Mesenteric fat pad (tissue), 1 donor: ENCODE measurements at places on chromosomes 2 and 18. TPM values are rescaled to one million over a fixed set of nuclear protein-coding genes. Genes with fewer than 3 reads are reported as not detected.

Gene SERPINB10
- not detected for total RNA-seq

Gene MROH2A
- not detected for total RNA-seq

Gene GORASP2
- total RNA-seq, result 78.2 TPM

Gene PRKAG3
- total RNA-seq, result not detected

Gene PDE11A
- 1.00 TPM for total RNA-seq

Gene EPC2
- total RNA-seq, result 29.0 TPM

Gene EHD3
- 2.4 TPM for total RNA-seq

Gene MAP3K19
- not detected for total RNA-seq

DNA sequence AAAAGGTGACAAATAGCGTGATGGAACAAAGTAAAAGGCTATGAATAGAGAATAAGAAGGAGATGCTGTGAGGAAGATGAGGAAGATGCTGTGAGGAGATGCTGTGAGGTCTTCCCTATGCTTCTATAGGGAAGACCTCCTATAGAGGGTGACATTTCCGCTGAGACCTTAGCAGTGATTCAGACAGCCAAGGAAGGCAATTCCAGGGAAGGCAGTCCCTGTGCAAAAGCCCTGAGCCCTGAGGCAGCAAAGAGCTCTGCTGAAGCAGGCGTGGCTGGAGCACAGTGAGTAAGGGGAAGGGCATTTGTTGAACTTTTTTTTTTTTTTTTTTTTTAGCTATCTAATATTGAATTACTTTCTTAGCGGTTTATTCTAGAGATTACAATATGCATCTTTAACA is 142.7 kb upstream of the FOSL2 start:
- DNase-seq, result no peak

DNA sequence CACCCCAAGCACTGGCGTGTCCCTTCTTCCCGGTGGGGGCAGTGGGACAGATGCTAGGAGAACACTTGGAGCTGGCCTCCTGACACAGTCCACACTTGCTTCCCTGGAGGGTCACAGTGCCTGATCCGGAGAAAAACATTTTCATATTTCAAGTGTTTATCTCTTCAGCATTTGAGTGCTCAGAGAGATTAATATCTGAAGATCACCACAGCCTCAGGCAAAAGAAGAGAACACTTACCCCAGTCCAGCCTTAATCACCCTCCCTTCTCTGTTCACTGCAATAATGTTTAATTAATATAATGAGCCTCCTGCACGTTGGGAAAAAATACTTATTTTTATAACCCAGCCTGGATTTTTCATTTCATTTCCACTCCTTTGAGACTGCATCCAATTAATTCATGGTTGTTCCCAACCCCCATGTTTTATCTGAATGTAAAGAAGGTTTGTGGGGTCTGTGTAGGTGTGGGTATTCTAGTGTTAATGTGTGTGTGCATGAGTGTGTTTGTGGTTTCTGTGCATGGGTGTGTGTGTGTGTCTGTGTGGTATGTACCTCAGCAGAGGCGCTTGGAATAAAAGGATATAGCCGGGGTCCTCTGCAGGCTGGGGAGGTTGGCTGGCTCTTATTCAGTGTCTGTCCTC is 72.1 kb downstream of the NRP2 start:
- DNase-seq, result no peak

DNA sequence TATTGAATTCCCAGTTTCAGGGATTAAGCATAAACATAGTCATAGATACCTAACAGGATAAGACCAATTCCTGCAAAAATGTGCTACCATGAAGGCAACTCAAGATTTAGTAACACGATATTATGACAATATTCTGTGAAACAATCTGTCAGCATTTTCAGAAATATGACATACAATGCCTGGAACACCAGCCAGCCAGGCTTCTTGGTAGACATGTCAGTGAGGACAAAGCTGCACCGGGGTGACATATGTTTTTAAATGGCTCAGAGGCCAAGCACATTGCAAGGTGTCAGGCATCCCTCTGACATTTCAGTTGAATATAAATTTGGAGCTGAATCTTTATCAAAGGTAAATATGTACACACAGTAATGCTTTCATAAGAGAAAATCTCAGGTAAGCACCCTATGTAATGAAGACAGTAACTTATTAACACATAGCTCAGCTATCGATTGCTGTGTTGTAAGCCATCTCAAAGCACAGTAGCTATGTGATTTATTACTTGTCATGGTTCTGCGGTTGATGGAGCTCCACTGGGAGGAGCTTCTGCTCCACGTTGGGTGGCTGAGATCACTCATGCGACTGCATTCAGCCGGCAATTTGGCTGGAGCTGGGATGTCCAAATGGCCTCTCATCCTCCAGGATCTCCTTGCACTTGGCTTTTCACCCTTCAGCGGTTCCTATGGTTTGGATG is 31.9 kb upstream of the EML6 start:
- DNase-seq, result no peak

DNA sequence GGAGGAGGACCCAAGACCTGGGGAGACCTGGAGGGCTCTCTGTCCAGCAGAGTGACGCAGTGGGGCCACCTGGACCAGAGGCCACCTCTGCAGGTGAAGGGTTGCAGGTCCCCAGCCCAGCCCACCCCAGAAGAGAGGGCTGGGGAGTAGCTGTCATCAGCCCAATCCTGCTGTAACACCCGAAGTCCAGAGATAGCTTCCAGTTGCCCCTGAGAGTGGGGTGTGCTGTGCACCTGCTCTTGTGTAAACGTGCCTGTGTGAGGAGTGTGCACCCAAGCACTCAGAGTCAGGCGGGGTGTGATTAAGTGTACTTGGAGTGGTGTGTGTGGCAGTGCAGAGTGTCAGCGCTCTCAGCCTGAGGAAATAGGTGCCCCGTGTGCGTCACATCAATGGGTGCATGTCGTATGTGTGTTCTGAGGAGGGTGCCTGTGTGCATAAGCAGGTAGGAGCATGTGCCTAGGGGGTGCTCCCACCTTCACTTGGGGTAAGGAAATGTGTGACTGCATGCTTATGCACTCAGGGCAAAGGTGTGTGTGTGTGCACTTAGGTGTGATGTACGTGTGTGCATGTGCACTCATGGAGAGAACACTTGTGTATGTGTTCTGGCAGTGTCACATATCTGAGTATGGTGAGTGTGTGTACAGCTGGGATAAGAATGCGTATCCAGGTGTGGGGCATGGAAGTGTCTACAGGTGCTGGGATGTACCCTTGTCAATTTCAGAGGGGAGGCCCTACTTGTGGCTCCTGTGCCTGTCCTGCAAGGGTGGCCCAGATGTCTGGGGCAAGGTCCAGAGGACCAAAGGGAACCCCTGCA is 672 bp downstream of the ATP6V1B1 start:
- DNase-seq, result peak; percentile 65

GRCh38 chr2:59449274-59449673 is 1104.2 kb downstream of the BCL11A start:
- no peak for DNase-seq

DNA sequence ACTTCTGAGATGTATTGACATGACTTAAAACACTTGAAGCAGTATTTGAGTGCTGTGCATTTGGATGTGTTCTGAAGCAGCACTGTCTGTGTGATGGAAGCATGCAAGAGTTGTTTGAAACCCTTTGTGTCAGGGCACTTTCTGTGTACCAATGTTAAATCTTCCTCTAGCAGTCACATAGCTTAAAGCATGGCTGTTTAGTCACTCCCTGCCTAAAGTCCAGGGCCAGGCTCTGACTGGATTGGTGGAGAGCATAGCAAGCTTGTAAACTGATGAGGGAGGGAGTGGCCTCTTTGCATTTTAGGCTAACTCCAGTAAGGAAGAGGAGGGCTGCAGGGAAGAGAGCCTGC is 73.5 kb downstream of the MYO1B start:
- no peak for DNase-seq

GRCh38 chr2:132559326-132559725 is 110.7 kb downstream of the LYPD1 start:
- DNase-seq, result no peak

- no peak for DNase-seq
These were observed 82.6 kb upstream of the TANK start for GRCh38 chr2:161077367-161078210.

GRCh38 chr2:119692954-119693353 is 14.0 kb downstream of the TMEM177 start:
- no peak for DNase-seq

GRCh38 chr18:77108001-77108692 is 24.4 kb downstream of the MBP start:
- DNase-seq, result no peak

DNA sequence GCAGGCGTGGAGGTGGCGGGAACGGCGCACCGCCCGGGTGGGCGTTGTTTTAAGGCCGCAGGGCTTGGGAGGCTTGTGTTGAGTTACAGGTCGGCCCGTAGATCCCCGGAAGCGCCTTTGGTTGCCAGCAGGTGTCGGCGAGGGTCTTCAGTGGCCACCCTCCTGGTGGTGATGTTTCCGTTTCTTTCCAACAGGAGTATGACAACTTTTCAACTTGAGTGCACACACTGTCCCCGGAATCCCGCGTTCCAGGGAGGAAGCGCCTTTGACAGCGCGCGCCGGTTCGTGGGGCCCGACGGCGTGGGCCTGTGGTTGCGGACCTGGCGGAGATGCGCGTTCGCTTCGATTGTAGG is 1.0 kb upstream of the HDAC4 start:
- DNase-seq, result peak; percentile 91

- no peak for DNase-seq
These were observed 5.5 kb downstream of the ASAP2 start for GRCh38 chr2:9212010-9212635.

GRCh38 chr2:174059178-174059883 is 94.2 kb upstream of the SP3 start:
- no peak for DNase-seq

GRCh38 chr2:197369228-197369932 is 58.8 kb upstream of the ANKRD44 start:
- no peak for DNase-seq

GRCh38 chr2:6183226-6183625 is 491.0 kb downstream of the SOX11 start:
- no peak for DNase-seq

DNA sequence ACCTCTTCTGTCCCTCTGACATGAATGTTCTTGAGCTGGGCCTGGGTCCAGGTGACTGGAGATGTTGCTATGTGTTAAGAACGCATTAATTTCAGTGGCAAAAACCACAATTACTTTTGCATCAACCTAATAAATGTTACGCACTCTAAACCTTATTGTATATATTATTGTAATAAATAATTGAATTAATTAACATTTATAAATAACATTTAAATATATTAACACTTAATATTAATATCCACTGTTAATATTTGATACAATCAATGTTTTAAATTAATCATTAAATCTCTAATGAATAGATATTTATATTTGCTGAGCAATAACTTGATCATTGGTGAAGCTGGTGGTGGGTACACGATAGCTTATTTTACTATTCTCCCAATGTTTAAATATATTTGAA is 97.4 kb downstream of the KCNF1 start:
- no peak for DNase-seq

DNA sequence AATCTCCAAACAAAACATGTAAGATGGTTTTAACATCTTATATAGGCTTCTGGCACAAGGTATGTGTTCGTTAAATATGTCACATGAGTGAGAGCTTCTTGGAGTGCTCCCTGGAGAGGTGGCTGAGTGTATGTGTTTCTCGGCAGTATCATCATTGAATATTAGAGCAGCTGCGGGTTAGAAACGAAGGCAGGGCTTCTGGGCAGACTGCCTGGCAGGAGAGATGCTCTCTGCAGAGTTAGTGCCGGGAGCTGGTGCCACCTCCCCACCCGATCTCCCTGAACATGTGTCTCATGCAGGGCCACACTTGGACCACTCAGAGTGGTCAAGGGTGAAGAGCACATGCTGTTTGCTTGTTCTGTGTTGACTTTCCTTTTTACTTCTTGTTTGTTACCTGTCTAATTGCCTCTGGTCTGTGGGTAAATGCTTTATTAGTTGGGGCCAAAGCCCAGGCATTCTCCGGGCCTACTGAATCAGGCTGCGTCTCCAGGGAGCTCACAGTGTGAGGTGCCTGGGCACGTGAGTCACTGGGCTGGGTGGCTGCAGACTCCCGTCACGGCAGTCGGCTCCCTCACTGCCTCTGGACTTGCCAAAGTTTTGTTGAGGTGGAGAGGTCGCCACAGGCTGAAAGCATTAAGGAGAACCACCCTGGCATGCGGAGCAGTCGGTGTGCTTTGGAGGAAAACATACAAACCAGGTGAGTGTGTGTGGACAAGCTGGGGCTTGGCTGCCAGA is 246.6 kb downstream of the FHOD3 start:
- no peak for DNase-seq
